Mammary microvascular endothelial cell (primary cell): ENCODE measurements at places on chromosomes 6 and 20. TPM values are rescaled to one million over a fixed set of nuclear protein-coding genes. Genes with fewer than 3 reads are reported as not detected.

Gene SAMD5
- 0.44 and 1.00 TPM in 2 replicates for total RNA-seq

Gene SNX21
- 11.6 and 27.0 TPM in 2 replicates for total RNA-seq

Gene GLP1R
- not detected in 2 replicates for total RNA-seq

Gene PROKR2
- not detected in 2 replicates for total RNA-seq

Gene GMPR
- 33.0 and 36.5 TPM in 2 replicates for total RNA-seq

Gene LGSN
- not detected in 2 replicates for total RNA-seq

Gene TPX2
- total RNA-seq = 106 and 111 TPM in 2 replicates

Gene POM121L2
- total RNA-seq = not detected in 2 replicates

Gene CST5
- total RNA-seq = not detected in 2 replicates

Gene LY6G6C
- not detected in 2 replicates for total RNA-seq

Gene OPN5
- not detected in 2 replicates for total RNA-seq

Gene KIF6
- total RNA-seq = 0.10 TPM in 1 of 2 replicates, not detected in the other

Gene AVP
- not detected in 2 replicates for total RNA-seq

Gene GPSM3
- total RNA-seq = 17.0 and 20.5 TPM in 2 replicates

Gene BMP5
- total RNA-seq = not detected in 2 replicates

Gene TRIM15
- total RNA-seq = not detected in 2 replicates

Gene SAMD3
- not detected in 2 replicates for total RNA-seq

Gene HLA-DMB
- 1.2 and 1.3 TPM in 2 replicates for total RNA-seq

Gene BPIFB1
- total RNA-seq = not detected in 2 replicates

Gene TBX18
- 0.25 and 1.1 TPM in 2 replicates for total RNA-seq

Gene LSM2
- 117 and 140 TPM in 2 replicates for total RNA-seq

Gene SLC24A3
- not detected in 2 replicates for total RNA-seq

Gene DIDO1
- total RNA-seq = 31.6 and 31.7 TPM in 2 replicates

Gene FLRT3
- 0.27 and 0.30 TPM in 2 replicates for total RNA-seq

Gene GNAS-AS1
- total RNA-seq = not detected in 2 replicates

Gene RPP40
- total RNA-seq = 30.6 and 38.1 TPM in 2 replicates

Gene HEY2
- 0.40 and 0.84 TPM in 2 replicates for total RNA-seq
